ENCODE measurements at places on chromosomes 16 and 17.

DNA sequence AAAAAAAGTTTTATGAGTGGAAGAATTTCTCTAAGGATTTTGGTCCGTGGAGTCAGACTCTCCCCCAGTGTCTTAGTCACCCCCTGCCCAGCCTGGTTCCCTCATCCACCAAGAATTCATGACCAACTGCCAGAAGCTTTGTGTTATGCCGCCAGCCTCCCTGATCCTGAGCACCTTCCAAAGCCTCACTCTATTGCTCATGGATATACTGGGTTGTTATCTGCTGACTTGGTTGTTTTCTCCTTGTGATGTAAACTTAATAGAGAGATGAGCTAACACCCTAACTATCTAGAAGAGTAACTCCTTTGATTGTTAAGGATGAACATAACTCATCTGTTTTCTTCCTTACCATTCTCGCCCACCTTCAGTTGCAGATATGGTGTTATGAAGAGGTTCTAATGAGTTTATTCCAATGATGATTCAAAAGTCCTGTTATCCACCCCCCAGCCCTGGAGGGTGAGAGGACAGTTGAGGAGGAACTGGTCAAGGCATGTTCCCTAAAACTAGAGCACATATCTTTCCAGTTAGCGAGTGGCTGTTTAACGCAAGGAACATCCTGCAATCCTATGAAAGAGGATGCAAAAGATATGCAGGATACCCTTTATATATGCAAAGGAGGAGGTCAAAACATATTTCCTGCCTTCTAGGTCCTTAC is 1.5 kb upstream of the PSMD3 start:
- peak; percentile 88 for DNase-seq

GRCh38 chr17:82241926-82242697 is 13.3 kb downstream of the SLC16A3 start:
- DNase-seq = no peak

DNA sequence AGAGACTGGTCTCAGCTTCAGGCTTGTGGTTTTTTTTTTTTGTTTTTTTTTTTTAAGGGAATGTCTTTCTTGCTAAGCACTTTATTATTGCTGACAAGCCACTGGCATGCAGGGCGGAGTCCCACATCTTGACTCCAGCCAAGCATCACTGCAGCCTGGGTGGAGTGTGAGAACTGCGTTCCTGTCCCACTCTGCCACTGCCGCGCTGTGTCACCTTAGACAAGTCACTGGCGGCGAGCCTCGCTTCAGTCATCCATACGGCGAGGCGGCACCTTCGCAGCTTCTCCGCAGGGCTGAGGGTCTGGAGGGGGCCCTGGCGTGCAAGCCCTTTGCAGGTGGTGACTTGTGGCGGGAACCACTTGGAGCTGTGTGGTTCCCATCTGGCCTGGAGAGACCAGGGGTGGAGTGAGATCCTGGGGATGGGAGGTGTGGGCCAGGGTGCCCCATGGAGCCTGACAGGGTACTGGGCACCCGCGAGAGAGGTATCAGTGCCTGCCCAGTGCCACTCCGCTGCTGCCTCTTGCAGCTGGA is 99.1 kb upstream of the CIBAR2 start:
- peak; percentile 64 for DNase-seq

DNA sequence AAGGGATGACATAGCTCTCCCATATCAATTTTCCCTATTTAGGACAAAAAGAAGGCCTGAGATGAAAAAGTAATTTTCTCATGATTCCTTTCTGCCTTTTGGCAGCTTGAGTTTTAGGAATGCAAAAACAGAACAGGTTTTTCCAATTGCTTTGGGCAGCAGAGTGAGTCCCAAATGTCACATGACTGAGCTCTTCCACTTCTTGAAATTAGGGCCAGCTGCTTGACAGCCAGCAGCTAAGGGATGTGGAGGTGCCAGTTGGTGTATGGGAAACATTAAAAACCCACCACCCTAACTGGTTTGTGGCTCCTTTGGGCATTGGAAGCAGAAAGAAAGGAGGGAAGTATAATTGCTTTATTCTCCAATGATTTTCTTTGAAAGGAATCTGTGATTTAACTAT is 133.8 kb upstream of the FAM20A start:
- DNase-seq = no peak

GRCh38 chr17:10616502-10617119 is 40.5 kb downstream of the MYH3 start:
- DNase-seq = peak; percentile 72

- no peak for DNase-seq
These were observed 761 bp upstream of the CCL8 start for GRCh38 chr17:34318474-34318873.

GRCh38 chr16:30948667-30949649 is at the start of gene ORAI3:
TSS of gene ORAI3 (plus strand) at chr16:30949068. CDS start at chr16:30949290, 222 bp downstream.
- peak; percentile 48 for DNase-seq

GRCh38 chr17:48488548-48489106 is 42.2 kb downstream of the HOXB1 start:
- no peak for DNase-seq
